ENCODE measurements at places on chromosomes 3 and 15.

DNA sequence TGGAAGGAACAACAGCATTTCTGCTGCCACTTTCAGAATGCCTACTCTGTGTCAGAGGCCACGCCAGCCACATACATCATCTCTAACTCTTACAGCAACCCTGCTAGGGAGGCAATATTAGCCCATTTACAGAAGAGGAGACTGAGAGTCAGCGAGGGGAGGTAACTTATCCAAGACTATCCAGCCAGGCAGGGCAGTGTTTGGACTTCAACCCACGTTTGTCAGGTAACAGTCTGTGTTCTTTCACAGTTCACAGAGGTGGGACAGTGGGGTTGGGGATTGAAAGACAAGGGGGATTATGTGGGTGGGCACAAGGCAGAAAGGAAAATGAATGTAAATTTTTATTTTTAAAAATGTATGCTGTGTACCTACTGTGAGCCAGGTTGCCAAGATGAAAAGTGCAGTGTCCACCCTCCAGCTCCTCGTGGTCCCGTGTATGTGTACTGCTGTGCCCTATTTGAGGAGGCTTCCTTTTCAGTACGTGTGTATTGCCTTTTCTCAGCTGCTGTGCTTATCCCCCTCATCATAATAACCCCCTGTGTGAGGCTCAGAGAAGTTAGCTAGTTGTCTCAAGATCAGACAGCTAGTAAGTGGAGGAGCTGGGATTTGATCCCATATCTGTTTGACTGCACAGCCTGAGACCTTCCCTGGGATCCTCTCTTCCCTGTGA, 16.5 kb upstream of the ATP2B2 start:
- no peak for DNase-seq

DNA sequence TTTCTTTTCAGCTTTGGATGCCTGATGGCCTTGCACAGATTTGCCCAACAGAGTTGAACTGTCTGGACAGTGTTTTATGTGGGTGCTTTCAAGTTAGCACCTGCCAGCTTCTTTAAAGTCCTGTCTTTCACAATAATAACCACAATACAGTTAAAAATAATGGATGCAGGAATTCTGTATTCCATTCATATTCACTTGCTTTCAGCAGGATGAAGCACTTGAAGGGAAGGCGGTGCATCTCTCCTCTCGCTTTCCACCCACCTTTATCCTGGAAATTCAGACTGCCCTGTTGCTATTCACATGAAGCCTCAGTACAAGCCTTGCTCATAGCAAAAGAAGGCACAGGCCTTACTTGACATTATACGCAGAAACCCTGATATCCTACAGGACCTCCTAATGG, 26.5 kb upstream of the GYG1 start:
- DNase-seq, result no peak

DNA sequence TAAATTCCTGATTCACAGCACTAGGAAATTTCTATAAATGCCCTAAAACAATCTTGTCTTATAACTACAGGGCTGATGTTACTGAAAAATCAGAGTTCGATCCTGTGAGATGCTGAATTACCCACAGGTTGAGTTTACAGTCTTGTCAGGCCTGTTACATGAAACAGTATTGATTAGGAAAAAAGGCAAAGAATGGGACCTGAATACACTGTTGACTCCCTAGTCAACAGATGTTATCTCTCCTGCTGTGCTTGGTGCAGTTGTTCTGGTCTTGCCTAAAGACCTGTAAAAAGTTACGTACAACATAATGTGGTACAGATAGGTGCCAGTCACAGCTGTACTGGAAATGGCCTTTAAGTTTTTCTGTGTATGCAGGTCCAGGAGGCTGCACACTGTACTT, 91.4 kb upstream of the ASB14 start:
- DNase-seq, result no peak

DNA sequence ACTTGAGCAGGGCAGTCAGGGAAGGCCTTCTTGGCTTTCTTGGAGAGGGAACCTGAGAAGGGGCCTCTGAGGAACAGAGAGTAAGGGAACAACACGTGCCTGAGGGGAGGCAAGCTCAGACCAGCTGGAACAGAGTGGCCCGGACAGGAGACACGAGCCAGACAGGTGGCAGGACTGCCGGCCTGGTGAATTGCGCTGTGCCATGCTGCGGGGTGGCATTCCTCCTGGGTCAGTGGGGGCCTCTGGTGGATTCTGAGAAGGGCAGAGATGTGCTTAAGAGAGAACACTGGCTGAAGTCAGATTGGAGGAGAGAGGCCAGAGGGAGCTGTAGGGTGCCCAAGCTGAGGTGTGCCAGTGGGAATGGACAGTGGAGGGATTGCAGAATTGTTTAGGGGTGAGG, 4.9 kb downstream of the CHAC1 start:
- DNase-seq, result no peak

GRCh38 chr3:184228376-184229137, 828 bp upstream of the VWA5B2 start:
- no peak for DNase-seq

GRCh38 chr3:55974421-55975165, 487.5 kb upstream of the WNT5A start:
- no peak for DNase-seq
